ENCODE measurements at places on chromosomes 1 and 21.

- H3K4me3 ChIP-seq, result no peak overlapping the region
- H3K36me3 ChIP-seq, result no peaks in the 10 kb centered on the region
- H3K4me1 ChIP-seq, result no peaks in the 10 kb centered on the region
- H3K27ac ChIP-seq, result no peak overlapping the region
Observed at GRCh38 chr1:190147616-190148015, 330.0 kb downstream of the BRINP3 start.

- H3K4me1 ChIP-seq, result peaks cover 15% of the 10 kb centered on the region
- no peak overlapping the region for H3K27ac ChIP-seq
- no peak overlapping the region for H3K4me3 ChIP-seq
- H3K36me3 ChIP-seq, result no peaks in the 10 kb centered on the region
- DNase-seq, result peak; percentile 52
- peaks cover 7% of the 10 kb centered on the region for H3K27me3 ChIP-seq
Observed at GRCh38 chr21:25837533-25838265, 102.9 kb downstream of the GABPA start.

DNA sequence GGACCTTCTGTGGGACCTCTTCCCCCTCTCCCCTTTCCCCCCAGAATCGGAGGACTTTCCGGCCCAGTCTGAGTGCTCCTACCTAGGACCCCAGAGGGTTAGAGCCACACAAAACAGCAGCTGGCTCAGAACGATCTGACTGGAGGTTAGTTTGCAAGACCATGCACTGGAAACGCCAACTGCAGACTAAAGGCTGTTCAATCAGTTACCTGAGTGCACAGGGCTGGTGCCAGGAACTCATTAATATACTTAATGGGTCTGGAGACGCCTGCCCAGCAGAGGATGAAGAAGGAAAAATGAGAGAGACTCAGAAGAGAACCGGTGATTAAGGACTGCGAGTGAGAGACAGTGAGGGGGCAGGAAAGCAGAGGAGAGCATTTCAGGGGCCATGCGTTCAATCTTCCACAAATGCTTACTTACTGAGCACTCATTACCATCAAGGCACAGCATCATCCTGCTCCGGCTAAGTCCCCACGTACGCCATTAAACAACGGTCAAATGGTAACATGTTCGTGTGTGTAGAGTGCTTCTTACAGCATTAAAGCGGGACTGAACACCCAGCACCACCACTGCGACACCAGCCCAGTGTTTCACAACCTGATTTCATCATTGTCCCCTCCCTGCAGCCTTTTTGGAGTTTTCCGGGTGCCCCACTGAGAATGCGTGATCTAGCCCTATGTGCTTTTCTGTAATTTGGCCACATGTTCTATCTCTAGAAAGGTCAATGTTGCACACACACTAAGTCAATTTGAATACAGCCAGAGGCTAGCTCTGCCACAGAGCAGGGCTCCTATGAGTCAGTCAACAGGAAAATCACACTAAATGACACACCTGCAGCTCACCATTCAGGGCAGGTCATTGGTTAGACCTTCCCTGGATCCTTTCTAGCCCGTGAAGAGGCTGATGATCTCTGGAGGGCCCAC is 7.6 kb downstream of the ENO1 start:
- H3K27ac ChIP-seq, result peak overlapping the region; percentile 77
- peak overlapping the region; percentile 36 for H3K4me3 ChIP-seq
- DNase-seq, result no peak
- peaks cover 79% of the 10 kb centered on the region for H3K36me3 ChIP-seq
- peaks cover 5% of the 10 kb centered on the region for H3K27me3 ChIP-seq

GRCh38 chr1:241479294-241479693 is 40.3 kb downstream of the FH start:
- no peaks in the 10 kb centered on the region for H3K27me3 ChIP-seq
- peaks cover 49% of the 10 kb centered on the region for H3K4me1 ChIP-seq
- peaks cover 21% of the 10 kb centered on the region for H3K36me3 ChIP-seq
- no peak overlapping the region for H3K27ac ChIP-seq
- H3K4me3 ChIP-seq, result no peak overlapping the region

- no peak overlapping the region for H3K4me3 ChIP-seq
- no peak overlapping the region for H3K27ac ChIP-seq
Observed at GRCh38 chr1:235714205-235714897, 64.8 kb upstream of the GNG4 start.

DNA sequence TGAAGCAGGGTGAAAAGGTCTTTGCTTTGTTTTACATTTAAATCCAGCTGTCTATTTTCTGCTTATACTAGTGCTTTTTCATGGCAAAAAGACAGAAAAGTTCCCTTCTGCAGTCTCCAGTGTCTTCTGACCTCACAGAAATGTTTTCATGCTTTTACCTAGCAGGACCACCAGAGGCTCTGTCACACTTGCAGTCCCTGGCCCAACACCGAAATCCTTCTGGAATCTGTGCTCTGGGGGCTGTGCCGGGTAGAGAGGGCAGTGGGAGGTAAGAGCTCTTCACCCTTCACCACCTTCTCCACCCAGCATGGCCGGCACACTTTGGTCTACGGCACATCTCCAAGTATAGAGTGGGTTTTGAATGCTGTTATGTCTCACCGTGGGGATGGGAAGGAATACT is 20.8 kb downstream of the GNAT2 start:
- no peak for DNase-seq
- H3K4me1 ChIP-seq, result peaks cover 37% of the 10 kb centered on the region
- H3K27ac ChIP-seq, result no peak overlapping the region
- no peaks in the 10 kb centered on the region for H3K27me3 ChIP-seq
- H3K4me3 ChIP-seq, result no peak overlapping the region

Data from HFFc6 (cell line).